Left ventricle myocardium superior (tissue), 1 donor: ENCODE measurements at places on chromosomes 1 and 21.
A peak's percentile ranks its signal among the peaks of the same experiment; 100 is the strongest.

GRCh38 chr1:159089184-159089791 is 12.7 kb upstream of the AIM2 start:
- DNase-seq, result no peak

DNA sequence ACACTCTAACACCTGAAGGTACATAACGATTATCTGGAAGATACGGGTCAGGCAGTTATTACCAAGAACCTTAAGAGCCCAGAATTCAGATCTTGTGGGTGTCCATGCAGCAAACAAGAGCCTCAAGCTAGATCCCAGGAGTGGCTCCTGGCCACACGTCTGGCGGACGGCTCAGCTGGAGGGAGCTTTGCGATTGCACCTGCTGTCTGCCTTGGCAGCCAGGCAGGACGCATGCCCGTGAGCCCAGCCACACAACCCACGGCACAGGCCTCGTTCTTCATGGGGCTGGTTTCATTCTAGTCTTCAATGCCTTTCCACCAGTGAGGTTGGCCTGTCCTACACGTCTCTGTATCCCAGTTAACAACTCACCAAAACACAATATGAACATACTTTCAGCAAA is 5.7 kb downstream of the CCNL2 start:
- peak; percentile 15 for DNase-seq

GRCh38 chr1:7292714-7293419 is 478.2 kb upstream of the VAMP3 start:
- peak; percentile 51 for DNase-seq

DNA sequence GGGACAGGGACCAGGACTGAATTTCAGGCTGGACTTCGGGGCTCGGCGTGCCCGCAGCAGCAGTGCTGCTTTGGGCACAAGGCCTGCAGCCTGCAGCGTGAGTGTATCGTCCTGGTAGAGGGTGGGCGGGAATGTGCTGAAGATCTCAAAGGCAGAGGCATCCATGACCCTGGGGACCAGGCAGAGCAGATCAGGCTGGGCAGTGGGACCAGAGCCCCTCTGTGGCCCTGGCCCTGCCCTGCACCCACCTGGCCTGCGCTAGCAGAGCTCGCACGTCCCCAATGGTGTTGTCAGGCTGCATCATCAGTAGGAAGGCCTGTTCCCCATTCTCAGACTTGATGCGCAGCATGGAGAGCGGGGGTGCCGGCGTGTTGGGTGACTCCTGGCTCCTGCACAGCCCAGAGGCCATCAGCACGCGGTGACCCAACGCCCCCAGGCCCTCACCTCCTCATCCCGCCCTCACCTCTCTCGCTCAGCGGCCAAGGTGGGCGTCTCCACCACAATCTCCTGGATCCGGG is 2.6 kb downstream of the SH3BGRL3 start:
- peak; percentile 42 for DNase-seq

DNA sequence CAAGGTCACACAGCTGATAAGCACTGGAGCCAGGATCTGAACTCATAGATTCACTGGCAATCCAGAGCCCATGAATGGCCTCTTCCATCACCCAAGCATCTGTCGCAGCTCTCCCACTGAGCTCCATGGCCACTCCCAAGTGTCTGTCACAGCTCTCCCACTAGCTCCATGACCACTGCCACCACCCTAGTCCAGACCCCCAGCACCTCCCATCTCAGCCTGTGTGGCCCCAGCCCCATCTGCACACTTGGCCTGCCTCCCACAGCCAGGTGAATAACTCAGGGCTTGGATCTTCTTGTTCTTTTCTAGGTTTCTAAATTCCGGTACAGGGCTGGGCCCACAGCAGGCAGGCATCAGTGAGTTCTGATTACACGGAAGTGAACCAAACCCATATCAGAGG is 76.0 kb downstream of the GLIS1 start:
- DNase-seq, result no peak

DNA sequence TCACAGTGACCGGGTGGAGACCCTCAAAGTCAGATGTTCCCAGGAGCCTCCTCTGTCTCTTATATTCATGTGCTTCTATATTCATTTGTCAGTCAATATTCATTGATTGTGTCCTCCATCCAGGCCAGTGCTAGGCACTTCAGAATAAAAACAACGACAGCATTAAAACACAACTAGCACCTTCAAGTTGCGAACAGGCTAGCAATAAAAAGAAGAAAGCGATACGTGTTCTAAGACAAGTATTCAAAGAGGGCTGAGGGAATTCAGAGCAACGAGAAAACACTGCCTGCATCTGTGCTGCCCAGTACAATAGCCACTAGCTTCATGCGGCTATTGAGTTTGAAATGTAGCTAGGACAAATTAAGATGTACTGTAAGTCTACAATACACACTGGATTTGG is 138.0 kb downstream of the PLXNA2 start:
- no peak for DNase-seq

GRCh38 chr1:201719812-201720521 is 109.0 kb upstream of the IPO9 start:
- DNase-seq, result peak; percentile 86

DNA sequence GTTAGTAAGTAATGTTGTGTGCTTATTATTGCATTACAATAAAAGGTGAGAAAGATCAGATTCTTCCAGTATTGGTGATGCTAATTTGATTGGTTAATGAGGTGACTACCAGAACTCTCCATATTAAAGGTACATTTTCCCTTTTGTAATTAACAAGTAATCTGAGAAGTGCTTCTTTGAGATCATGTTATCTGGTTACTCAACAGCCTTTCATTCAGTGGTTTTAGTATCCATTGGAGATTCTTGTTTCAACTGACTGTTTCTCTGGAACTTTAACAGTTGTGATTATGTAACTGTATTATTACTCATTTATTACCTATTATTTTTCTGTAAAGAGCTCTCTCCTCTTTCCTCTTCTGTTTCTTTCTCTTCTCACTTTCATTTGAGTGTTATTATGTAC is 86.7 kb downstream of the PEX14 start:
- DNase-seq, result no peak

DNA sequence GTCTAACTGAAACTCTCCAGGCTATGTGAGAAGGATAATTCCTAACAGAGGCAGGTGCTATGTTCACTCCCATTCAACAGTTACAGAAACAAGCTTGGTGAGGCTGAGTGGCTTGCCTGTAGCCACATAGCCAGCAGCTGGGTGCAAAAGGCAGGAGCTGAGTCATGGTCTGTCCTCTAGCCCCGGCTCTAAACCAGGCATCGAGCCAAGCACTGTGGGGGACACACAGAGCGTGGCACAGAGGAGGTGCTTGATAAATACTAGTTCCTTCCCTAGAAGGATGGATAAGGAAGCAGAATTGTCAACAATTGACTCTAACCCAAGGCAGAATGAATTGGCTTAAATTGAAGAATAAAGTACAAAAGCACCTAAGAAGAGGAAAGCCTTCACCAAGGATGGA is 10.4 kb upstream of the KCNA2 start:
- DNase-seq, result no peak

DNA sequence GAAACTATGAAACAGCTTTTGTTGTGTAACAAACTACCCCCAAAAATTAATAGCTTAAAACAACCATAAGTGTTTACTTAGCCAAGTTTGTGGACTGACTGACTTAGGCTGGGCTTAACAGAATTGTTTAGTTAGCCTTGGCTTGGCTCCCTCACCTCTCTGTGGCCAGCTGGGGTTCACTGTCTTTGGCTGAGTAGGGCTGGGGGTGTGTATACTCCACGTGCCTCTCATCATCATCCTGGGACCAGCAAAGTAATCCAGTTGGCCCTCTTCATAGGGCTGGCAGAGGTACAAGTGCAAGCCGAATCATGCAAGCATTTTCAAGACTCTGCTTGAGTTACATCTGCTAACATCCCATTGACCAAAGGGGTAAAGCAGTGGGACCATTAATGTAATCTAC is 252.3 kb downstream of the BRINP2 start:
- DNase-seq, result no peak

- DNase-seq, result no peak
Measured at GRCh38 chr21:29096218-29097015, 23.0 kb upstream of the CCT8 start.

- no peak for DNase-seq
Measured at GRCh38 chr1:31931593-31932225, 6.5 kb downstream of the PTP4A2 start.

- DNase-seq, result no peak
Measured at GRCh38 chr1:151858030-151858746, 4.7 kb upstream of the THEM5 start.

- no peak for DNase-seq
Measured at GRCh38 chr1:93821423-93822144, 57.4 kb downstream of the DNTTIP2 start.

DNA sequence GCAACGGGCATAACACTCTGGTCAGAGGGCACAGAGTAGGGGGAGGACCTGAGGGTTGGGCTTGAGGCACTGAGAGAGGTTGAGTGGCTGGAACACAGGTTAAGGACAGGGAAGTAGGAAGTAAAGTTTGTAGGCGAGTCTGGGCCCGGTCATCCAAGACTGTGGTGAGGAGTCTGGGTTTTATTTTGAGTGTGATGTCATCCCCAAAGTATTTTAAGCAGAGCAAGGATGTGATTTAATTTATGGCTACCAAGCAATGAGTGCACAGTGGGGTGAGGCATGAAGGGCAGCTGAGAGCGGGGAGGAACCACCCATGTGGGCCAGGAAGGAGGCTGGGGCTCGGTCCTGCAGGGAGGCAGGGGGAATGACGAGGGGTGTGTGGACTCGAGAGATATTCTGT is 11.2 kb upstream of the VWA5B1 start:
- no peak for DNase-seq

DNA sequence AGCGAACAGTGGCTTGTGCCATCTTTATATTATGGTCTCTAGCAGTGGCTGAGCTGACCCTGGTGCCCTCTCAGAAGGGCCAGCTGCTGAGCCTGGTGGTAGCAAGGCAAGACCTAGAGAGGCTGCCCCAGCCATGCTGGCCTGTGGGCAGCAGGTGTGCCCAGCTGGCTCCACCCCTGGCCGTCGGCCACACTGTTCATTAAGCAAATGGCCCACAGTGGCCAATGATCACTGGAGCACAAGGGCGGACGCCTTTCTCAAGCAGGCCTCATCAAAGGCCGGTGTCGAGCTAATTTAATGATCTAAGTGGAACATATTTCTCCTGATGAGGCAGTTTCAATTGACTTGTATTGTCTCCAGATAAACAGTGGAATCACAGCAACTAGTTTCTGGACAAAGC is 89.4 kb downstream of the GRIK3 start:
- no peak for DNase-seq

DNA sequence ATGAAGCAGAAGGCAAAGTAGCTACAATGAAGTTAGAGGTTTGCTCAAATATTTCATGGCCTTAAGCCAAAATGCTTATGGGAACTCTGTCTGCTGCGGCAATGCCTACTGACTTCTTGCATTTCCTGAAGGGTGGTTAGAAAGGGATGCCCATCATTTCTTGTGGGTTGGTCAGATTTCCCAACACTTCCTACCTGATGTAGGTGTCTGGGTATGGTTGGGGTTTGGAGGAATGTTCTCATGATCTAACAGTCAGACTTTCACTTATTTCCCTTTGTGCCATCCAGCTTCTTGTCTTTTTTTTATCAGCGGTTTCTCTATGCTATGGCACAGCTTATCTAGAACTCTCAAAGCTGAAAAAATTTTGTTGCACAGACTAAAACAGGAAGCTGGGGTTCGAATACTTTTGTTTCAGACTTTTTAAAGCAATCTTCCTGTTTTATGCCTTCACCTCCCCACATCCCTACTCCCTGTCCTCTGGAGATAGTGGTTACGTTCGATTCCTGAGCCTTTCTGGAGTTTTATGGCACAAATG is 307.7 kb downstream of the USP25 start:
- no peak for DNase-seq

- DNase-seq, result no peak
Measured at GRCh38 chr1:18004278-18004677, 103.3 kb upstream of the IGSF21 start.

DNA sequence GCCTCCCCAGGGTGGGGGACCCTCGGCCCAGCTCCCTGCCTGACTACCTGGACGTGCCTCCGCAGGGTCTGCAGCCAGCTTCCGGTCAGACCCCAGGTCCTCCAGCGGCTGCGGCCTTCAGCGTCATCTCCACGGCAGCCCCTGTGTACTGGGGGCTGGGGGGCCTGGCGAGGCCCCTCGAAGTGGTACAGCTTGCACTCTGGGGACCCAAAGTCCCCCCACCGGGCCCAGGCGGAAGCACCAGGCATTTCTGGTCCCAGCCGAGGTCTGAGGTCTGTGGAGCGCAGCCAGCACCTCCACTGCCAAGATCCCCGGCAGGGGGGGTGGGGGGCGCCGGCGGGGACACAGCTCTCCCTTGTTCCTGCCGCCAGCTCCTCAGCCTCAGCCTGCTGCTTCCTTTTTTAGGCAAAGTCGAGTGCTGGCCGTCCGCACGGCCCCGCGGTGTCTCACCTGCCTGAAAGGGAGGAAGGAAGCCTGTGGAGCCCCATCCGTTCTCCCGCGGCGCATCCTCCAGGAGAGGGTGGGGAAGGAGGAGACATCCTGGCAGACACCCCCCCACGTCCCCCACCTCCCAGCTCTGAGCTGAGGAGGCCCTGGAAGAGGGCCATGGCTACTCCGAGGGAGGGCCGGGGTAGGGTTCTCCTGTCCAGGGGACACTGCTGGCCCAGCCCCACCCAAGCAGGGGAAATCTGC is 1.2 kb upstream of the VWA1 start:
- peak; percentile 72 for DNase-seq

DNA sequence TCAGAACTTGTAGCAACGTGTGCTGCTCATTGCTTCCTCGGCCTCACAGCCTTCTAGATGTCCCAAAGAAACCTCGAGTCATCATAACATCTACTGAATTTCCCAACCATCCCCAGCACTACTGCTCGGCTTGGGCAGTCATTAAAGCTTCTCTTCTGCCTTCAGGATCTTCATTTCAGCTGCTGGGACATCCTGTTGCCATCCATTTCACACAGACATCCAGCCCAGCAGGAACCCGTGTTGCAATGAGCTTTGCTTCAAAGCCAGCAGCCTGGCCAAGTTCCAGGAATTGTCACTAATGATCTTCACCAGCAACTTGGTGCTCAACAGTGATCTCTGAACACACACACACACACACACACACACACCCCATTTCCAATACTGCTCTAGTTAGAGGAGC is 18.5 kb downstream of the WLS start:
- DNase-seq, result peak; percentile 78

- DNase-seq, result no peak
Measured at GRCh38 chr21:37478794-37479193, 112.2 kb downstream of the DYRK1A start.

DNA sequence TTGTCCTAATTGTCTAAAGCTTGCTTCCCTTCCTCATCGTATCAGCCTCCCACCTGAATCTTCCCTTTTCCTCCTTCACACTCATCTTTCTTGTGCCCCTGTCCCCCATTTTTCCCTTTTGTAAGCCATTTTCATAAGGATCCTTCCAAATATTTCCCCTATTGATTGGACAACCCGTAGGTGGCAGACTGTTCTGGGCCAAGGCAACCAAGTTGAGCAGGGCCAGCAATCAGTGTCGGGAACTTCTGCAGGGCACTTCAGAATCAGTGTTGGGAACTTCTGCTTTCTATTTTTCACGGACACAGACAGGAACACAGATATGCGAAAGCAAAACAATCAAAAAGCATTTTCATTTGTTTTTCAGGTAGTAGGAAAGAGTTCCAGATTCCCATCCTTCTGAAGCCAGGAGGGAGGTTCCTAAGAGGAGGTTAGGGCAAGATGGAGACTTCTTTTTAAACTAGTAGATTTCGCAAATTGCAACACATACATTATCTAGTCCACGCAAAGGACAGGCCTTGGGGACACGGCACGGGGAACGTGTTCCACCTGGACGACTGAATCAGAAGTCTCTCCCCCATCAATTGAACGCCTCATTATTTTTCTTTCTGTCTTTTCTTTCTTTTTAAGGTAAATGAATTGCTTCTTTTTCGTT is 691 bp upstream of the MPZL1 start:
- DNase-seq, result peak; percentile 49

- DNase-seq, result no peak
Measured at GRCh38 chr1:9263984-9264872, 28.5 kb upstream of the SPSB1 start.

- no peak for DNase-seq
Measured at GRCh38 chr21:33945652-33946270, 30.2 kb upstream of the ATP5PO start.
